ENCODE measurements at places on chromosomes 16 and 17.
A peak's percentile ranks its signal among the peaks of the same experiment; 100 is the strongest.

- DNase-seq = no peak
Observed at GRCh38 chr17:40632216-40632615, 15.4 kb downstream of the SMARCE1 start.

DNA sequence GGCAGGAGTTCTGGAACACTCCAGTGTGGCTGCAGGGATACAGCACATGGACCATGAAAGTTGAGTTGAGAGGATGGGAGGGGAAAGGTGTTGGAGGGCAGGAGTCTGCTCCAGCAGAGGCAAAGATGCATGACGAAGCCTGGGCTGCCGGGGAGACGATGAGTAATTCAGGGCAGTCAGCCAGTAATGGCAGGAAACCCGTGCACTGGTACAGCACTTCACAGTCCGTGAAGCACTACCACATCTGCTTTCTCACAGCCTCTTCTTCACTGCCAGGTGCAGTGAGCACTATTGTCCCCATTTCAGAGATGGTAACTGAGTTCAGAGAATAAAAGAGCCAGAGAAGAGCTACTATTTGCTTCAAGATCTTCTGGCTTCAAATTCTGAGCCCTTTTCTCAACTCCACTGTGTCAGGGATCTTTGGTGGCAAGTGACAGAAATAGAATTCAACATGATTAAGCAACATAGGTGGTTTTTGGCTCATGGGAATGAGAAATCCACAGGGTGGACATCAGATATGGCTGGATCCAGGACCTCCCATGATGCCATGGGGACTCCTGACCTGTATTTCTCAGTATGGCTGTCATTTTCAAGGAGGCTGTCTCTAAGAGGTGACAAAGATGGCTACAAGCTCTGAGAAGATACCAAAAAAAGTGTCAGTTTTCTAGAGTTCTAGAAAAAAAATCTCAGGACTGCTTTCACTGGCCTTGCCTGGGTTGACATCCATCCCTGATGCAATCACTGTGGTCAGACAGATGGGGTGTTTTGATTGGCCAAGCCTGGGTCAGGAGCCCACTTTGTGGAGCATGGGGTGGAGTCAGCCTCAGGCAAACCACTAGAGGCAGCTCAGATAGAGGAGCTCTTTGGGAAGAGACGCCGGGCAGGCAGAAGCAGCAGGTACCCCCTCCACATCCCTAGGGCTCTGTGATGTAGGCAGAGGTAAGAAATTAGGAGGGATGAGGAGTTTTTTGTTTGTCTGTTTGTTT lies 24.7 kb downstream of the IL21R start:
- peak; percentile 35 for DNase-seq

DNA sequence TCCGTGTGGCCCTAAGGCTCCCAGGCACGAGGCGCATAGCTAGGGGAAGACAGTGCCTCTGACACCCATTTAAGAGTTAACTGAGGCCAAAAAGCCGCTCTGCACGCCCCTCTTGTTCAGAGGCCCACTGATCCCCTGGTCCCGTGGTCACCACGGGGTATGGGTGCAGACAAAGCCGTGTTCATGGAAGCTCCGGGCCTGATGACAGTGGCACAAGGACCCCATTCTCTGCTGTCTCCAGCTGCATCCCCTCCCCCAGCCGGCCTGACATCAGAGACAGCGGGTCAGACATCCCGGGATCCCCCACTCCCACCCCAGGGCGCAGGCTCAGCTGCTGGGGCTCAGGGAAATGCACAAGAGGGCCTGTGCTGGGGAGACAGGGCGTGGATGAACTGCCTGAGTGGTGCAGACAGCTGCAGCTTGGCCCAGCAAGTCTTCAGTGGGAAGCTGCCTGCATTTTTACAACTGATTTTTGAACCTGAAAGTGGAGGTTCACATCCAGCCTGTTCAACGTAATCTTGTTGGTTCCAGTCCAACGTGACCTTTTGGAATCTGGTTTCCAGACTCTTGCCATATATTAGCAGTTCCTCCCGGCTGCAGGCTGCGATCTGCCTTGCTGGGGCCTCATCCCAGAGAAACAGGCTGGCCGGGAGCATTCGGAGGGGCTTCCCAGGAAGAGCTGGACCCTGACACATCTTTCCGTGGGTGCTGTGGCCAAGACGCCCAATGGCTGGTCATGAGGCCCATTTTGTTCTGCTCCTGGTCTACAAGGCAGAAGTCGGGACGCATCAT lies 9.7 kb upstream of the BAHCC1 start:
- no peak for DNase-seq

DNA sequence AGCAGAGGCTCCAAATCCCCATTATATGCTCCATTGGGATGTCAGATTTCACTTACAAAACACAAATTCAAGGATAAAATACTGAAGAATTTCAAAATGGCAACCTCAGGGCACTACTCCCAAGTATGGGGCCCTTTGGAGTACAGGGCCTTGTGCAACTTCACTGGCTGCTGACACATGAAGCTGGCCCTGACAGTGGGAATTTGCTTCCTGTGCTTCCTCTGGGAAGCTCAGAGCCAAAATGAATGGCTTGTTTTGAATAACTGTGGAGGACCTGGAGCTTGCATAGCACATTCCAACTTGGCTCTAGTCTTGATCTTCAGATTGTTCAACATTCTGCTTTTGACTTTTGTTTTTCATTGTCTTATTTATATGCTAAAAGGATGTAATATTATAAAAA lies 52.3 kb upstream of the HNF1B start:
- no peak for DNase-seq

GRCh38 chr17:65287040-65287439 lies 149.9 kb downstream of the RGS9 start:
- no peak for DNase-seq

- no peak for DNase-seq
Observed at GRCh38 chr17:33756021-33756420, 462.9 kb upstream of the ASIC2 start.

DNA sequence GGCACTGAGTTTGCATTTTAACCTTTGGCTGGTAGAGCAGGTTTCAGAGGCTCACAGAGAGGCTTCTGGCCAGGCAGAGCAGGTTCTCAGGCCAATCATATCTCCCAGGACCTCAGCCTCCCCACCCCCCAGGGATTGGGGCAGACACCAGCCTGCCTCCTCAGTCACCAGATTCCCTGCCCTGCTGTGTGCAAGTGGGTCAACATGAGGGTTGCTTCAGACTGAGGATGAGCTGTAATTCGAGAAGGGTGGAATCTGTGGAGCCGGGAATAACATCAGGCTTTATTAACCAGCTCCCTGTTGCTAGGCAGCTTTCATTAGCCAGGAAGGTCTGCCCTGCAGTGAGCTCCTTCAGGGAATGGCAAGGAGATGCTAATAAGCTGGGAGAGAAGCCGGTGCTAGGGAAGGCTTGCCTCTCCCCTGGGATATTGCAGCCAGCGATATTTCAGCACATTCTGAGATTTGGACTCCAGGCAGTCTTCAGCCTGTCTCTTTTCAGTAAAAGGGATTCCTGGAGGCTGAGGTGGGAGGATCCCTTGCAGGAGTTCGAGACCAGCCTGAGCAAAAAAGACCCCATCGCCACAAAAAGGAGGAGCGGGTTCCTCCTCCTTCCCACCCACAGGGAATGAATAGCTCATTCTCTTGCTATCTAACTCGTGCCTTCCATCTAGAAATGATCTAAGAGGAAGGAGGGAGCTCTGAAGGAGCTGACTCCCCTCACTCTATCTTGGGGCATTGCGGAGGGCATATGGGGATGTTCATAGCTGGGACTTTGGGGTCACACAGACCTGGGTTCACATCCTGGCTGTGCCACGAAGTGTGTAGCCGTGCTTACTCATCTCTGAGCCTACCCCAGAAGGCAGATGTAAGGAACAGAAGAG lies 10.7 kb downstream of the SGSM2 start:
- DNase-seq = peak; percentile 63

DNA sequence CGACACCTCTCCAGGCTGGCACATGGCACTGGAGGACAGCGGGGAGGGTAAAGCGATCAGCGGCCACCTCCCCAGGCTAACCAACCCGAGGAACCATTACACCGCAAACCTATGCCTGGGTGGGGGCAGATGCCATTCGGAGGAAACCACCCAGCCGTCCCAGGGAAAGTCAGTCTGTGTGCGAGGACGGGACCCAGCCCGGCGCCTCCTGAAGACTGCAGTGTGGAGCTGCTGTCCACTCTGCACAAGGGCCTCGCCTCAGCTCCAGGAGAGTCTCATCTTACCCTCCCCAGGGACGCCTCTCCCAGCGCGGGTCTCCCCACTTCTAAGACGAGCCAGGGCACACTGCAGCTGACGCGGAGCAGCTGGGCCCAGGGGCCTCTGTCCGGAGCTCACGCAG lies 8.0 kb downstream of the SLC38A10 start:
- DNase-seq = no peak

DNA sequence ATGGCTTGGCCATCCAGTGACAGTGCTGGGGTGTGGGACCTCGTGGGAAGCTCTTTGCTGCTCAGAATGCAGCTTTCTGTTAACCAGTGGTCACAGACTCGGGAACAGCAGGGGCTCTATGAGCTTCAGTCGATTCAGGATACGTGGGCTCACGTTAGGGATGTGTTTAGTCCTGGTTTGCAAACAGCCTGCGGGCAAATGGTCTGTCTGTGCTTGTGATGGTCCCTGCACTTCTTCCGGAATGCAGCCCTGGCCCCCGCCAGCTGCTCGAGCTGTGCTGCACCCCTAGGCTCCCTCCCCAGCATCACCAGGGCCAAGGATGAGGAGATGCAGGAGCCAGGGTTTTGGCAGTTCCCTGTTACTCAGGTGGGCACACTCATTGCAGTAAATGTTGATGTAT lies 172.8 kb upstream of the CHMP6 start:
- no peak for DNase-seq
